ENCODE measurements at places on chromosomes 2 and 18. TPM values are rescaled to one million over a fixed set of nuclear protein-coding genes. Genes with fewer than 3 reads are reported as not detected.

RAB6C gene
- not detected for total RNA-seq

MALL gene
- total RNA-seq: 72.2 TPM

MAP2 gene
- total RNA-seq: 24.9 TPM

VAPA gene
- total RNA-seq: 377 TPM

SELENOI gene
- total RNA-seq: 17.9 TPM

PSMA8 gene
- total RNA-seq: not detected
